ENCODE measurements at places on chromosomes 1 and 21. TPM values are rescaled to one million over a fixed set of nuclear protein-coding genes. Genes with fewer than 3 reads are reported as not detected.

C1orf116 gene
- total RNA-seq, result 129 TPM

CAMK1G gene
- total RNA-seq, result not detected

DPT gene
- total RNA-seq, result not detected

KCNJ15 gene
- total RNA-seq, result 0.83 TPM

DNA sequence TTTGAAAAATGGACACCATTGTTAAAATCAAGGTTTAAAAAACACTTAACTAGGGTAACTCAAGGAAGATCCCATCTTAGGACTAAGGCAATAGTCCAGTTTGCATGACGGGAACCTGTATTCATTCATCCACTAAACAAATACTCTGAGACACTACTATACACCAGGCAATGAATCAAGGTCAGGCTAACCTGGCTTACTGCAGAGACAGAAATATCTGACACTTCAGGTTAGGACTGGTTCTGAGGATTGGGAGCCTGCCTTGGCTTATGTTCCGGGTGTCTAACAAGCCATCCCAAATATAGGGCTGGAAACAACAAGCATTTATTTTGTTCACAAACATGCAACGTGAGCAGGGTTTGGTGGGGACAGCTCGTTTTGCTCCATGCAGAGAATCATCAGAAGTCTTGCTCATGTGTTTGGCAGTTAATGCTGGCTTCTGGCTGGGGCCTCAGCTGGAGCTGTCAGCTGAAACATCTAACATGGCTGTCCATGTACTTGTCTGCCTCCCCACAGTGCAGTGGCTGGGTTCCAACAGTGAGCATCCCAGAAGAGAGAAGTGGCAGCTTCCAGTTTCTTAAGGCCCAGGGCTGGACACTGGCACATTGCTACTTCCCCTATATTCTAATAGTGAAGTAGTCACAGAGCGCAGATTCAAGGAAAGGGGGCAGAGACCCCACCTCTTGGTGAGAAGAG, 37.0 kb upstream of the CAMK1G start:
- DNase-seq, result no peak

- no peak for DNase-seq
Measured at GRCh38 chr1:95535614-95536013, 301.6 kb downstream of the RWDD3 start.

DNA sequence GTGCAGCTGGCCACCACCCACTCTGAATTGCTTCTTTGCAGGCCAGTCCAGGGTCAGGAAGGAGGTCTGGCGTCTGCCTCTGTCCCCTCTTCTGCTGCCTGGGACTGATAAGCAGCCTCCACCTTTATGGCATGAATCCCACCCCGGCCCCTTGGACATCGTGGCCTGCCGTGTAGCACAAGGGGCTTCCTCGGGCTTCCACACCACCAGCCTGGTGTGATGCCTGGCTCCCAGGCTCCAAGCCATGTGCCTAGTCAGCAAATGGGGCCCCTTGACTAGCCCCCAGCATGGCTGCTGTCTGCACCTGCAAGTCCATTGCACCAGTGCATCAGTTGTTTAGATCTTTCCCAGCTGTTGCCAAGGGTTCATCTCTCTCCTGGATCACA, 9.9 kb upstream of the ARF1 start:
- DNase-seq, result no peak

GRCh38 chr1:187121661-187122060, 292.9 kb downstream of the PLA2G4A start:
- no peak for DNase-seq

GRCh38 chr21:14040386-14040785, 170.4 kb downstream of the LIPI start:
- no peak for DNase-seq
